ENCODE measurements at places on chromosomes 12 and 14. TPM values are rescaled to one million over a fixed set of nuclear protein-coding genes. Genes with fewer than 3 reads are reported as not detected.

Gene OR4K1
- not detected for total RNA-seq

DNA sequence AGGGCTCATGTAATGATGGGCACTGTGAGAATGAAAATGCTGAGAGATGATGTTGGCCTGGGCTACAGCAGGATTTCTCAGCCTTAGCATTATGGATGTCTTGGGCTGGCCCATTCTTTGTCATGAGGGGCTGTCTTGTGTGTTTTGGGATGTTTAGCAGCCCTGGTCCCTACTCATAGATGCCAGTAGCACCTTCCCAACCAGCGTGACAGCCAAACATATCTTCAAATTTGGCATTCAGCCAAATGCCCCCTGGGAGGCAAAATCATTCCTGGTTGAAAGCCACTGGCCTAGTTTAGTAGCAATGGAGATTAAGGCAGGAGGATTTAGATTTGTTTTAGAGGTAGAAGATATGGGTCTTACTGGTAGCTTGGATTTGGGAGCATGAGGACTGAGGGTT is 26.6 kb downstream of the UBE3B start:
- no peak for DNase-seq

Gene GARIN6
- not detected for total RNA-seq

Gene ING4
- 23.7 TPM for total RNA-seq

GRCh38 chr12:53963434-53964314 is 9.0 kb downstream of the HOXC12 start:
- DNase-seq = no peak

- DNase-seq = no peak
These were observed 126.3 kb upstream of the DHRS4 start for GRCh38 chr14:23827100-23827892.

DNA sequence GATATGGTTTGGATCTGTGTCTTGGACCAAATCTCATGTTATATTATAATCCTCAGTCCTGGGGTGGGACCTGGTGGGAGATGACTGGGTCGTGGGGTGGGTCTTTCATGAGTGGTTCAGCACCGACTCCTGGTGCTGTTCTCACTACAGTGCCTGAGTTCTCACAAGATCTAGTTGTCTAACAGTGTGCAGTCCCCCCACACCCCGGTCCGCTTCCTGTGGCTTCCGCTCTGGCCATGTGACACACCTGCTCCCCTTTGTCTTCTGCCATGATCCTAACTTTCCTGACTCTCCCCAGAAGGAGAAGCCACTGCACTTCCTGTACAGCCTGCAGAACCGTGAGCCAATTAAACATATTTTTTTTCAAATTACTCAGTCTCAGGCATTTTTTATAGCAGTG is 1262.2 kb downstream of the TMEM121 start:
- DNase-seq = no peak

DNA sequence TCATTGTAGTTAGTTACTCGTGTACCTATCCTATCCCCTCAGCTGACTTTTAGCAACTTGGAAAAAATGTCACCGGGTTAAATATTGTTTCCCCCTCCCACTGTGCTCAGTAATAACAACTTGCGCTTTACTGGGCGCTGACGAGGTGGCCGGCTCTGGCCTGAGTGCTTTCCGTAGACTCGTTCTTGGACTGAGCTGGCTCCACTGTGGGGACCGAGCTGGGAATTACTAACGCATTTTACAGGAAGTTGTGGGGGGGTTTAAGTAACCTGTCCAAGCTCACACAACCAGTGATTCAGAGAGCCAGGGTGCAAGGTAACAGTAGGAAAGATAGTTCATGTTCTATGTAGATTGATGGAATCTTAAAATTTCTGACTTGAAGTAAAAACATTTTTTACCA is 82.5 kb upstream of the KICS2 start:
- DNase-seq = no peak

DNA sequence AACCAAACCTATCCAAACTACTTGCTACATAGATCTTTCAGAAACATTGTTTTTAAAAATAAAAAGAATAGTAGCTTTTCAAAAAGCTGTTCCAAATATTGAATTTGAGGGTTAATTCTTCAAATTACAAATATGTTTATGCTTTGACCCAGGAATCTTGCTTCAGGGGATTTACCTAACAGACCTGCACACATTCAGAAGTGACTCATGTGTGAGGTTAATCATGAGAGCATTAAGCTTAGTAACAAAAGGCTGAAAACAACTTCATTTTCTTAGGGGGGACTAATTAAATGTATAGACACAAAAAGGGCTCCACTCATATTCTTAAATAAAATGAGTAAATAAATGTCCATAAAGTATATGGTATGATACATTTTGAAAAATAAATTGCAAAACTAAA is 672.4 kb upstream of the FLRT2 start:
- DNase-seq = no peak

DNA sequence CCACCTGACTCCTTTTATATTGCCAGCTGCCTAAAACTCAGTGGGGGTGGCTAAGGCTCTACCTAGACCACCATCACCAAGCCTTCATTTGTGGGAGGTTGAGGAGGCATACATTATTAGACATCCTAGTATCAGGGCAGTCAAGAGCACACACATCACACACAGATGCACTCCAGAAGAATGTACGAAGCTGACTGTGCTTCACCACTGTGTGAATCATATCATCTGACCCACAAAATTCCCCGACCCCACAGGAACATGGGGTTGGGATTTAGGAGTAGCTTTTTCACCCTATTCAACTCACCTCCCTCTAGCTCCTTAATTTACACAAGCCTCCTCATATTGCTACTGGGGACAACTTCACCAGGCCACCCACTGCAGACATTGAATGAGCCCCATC is 64.8 kb upstream of the BDKRB2 start:
- DNase-seq = no peak

- no peak for DNase-seq
These were observed 24.8 kb downstream of the SLC25A29 start for GRCh38 chr14:100281286-100282082.

DNA sequence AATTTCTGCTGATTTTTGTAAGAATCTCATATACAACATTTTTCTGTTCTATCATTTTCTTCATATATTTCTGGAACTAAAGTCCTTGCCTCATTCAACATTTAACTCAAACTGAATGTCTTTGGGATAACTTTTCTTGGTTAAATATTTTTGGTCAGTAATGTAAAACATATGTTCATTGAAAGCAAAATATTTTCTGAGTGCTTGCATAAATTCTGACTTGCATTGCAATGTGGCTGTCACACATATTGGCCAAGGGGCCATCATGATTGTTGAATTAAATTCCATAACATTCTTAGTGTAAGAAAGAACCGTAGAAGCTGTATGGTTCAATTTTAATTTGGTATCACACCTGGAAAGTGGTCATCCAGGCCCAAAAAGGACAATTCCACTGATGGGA is 369.4 kb downstream of the GALC start:
- no peak for DNase-seq

Gene RPL10L
- total RNA-seq = not detected

DNA sequence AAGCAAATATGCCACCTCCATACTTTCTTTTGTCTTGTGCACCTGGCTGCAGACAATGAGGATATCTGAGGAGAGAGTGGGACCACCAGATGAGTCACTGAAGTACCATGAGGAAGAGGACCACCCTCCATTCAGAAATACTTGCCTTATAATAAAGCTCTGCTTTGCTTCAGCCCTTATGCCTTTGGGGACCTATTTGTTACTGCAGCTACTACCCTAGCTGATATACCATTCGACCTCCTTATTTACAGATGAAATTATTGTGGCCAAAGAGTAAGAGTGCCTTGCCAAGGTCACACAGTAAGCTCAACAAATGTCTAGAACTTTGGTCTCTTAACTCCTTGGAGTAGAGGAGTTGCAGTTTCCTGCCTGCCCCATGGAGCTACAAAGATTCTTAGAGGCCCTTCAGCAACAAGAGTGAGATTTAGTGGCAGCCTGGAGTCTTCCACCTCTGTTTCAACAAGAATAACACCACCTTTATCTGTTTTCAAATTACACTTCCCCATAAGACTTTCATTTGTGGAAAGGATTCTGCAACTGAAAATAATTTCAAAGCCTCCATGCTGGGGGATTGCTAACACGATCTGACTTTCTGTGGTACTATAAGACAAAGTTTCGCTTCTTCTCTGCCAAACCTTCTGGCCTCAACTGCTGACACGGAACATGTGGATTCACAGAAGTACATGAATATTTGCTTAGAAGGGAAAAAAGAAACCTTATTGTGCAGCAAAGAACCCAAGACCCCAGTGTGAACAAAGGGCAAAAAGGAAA is 3.6 kb downstream of the CMKLR1 start:
- DNase-seq = no peak

DNA sequence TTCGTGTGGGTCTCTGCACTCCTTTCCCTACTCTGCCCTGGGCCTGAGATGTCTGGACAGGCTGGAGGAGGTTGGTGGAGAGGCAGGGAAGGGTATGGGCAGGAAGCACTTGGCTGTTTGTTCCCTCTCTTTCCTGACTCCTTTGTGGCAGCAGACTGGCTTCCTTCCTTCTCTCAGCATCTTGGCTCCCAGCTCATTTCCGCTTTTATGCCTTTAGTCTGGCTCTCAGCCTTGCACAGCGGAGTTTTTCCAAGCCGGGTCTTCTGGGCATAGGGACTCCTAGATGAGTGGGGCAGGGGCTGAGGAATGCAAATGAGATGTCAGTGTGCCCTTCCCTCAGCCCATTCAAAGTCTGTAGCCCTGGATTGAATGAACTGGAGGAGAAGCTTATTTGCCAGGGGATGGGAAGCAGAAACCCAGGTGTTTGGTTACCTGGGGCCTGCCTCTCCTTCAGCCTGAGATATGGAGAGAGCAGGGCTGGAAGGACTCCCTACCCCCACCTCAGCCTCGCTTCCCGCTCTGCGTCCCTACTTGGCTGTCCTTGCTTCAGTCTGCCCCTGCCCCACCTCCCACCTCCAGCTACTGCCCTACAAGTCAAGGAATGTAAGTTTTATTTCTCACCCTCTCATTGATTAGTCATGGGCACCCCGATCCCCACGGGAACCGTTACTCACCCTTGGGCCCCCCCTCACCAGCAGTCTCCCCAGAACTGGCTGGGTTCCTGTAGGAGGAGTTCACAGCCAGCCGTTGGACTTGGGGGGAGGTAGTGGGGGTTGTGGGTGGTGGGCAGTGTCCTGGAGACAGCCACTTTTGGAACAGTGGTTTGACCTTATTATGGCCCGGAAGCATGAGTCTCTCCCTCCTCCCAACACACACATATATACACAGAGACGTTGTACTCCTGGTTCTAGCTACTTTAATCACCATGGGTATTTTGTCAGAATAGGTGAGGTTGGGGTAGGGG is 9.3 kb upstream of the ITGA5 start:
- DNase-seq = peak; percentile 82

Gene IRAK4
- 16.8 TPM for total RNA-seq

Gene OR6C2
- not detected for total RNA-seq

- no peak for DNase-seq
These were observed 3.7 kb upstream of the ZFP36L1 start for GRCh38 chr14:68796418-68797101.

GRCh38 chr12:31662176-31662849 is 2.8 kb downstream of the ETFBKMT start:
- no peak for DNase-seq

Gene OR11H6
- not detected for total RNA-seq

Gene GYS2
- total RNA-seq = not detected

Gene OR4E2
- total RNA-seq = not detected

Gene LRRC43
- not detected for total RNA-seq

Gene SLC38A4
- 1.7 TPM for total RNA-seq

DNA sequence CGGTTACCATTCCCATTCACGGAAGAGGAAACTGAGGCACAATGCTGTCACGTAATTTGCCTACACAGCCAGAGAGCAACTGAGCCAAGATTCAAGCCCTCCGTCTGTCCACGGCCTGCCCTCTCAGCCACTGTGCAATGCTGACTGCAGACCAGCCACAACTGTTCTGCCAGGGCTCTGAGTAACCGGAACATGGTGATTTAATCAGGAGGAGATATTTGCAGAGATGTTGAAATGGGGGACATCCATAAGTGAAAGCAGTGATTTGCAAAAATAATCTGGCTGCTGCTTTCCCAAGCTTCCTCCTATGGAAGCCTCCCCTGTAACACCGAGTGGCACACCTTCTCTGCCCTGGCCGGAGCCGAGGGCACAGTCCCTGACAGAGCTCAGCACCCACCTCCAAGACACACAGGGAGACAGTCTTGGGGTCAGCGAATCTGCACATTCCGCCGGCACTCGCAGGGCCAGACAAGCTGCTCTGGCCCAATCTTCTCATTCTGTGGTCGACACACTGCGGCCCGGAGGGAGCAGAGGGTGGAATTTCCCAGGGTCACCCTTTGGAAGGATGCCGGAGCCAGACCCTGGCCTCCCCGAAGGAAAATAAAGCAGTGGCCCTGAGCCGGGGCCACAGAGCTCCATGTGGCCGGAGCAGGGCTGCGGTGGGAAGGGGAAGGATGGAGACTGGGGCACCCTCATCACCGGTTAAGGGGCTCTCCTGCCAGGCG is 158.2 kb upstream of the DIO3 start:
- no peak for DNase-seq

Gene GRIN2B
- total RNA-seq = not detected

DNA sequence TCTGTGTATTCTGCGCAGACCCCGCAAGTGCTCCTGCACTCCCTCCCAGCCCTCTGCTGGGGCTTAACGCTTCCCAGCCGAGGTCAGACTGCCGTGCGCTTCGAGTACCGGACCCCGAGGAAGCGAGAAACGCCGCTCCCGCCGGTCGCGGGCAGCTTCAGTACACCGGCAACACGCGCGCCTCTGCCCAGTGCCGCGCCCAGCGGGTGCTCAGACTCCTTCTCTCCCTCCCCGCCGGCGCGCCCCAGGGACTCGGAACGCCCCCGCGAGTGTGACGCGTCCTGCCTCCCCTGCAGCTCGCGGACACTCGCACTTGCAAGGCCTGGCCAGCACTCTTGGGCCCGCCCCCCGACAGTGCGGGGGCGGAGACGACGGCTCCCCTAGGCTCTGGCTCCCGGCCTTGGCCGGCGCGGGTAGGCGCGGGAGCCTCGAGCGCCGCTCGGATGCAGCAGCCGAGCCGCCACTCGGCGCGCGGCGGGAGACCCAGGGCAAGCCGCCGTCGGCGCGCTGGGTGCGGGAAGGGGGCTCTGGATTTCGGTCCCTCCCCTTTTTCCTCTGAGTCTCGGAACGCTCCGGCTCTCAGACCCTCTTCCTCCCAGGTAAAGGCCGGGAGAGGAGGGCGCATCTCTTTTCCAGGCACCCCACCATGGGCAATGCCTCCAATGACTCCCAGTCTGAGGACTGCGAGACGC is at the start of gene PTGER2:
PTGER2 (plus strand) TSS at position 410 of the 692 bp plus-strand sequence; CDS start at position 647, 237 bp downstream.
- peak; percentile 58 for DNase-seq

GRCh38 chr14:70670992-70671651 is 29.4 kb downstream of the TTC9 start:
- DNase-seq = no peak

- no peak for DNase-seq
These were observed 56.7 kb downstream of the RGS6 start for GRCh38 chr14:71988939-71989338.

- DNase-seq = no peak
These were observed 25.8 kb downstream of the TAOK3 start for GRCh38 chr12:118346895-118347294.

GRCh38 chr14:21041676-21042433 is at the start of gene RNASE7:
TSS of gene RNASE7 (plus strand) at chr14:21042362. CDS start at chr14:21042993, 631 bp downstream.
- peak; percentile 52 for DNase-seq

GRCh38 chr12:121578230-121579189 is 2.3 kb downstream of the KDM2B start:
- DNase-seq = no peak

All from A172 (cell line).